ENCODE measurements at places on chromosomes 5 and 9. TPM values are rescaled to one million over a fixed set of nuclear protein-coding genes. Genes with fewer than 3 reads are reported as not detected.

DNA sequence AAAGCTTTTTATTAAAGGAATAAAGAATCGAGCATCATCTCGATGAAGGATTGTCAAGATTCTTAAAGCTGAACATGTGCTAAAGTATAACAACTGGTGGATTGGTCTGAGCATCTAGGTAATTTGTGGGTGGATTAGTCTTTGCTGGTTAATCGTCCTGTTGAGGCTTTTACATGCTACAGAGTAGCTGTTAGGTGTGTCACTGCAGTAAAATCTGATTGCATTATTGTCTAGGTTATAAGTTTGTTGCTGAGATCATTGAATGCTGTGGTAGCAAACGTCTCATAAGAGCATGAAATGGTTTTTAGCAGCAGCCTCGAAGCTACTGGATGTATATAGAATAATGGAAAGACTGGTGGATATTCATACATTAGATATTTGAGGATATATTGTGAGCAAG is 7.2 kb downstream of the FBXO38 start:
- DNase-seq, result no peak

DNA sequence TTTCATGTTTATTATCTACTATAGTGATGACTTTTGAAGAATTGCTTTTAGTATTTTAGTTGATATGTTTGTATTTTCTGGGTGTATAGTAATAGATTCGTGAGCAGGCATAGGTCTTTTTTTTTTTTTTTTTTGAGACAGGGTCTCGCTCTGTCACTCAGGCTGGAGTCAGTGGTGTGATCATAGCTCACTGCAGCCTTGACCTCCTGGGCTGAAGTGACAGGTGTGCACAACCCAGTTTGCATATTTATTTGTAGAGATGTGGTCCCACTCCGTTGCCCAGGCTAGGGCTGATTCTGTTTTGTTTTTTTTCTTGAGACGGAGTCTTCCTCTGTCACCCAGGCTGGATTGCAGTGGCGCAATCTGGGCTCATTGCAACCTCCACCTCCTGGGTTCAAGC is 11.9 kb downstream of the ERBIN start:
- DNase-seq, result no peak

DNA sequence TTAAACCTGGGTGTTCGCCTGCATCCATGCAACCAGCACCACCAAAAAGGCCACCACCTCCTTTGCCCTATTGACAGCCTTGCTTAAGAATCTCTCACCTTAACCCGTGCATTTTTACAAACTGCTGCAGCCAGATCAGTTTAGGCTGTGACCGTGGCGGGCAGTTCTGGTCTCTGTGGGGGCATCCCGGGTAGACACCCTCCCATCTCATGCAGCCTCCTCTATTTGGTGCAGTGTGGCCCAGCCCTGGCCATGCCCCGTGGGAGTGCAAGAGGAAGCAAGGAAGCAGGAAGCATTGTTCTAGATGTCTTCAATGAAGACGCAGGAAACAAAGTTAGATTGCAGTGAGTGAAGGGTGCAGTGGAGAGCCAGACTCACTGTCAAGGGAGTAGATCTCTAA is 108.8 kb upstream of the MVB12B start:
- no peak for DNase-seq

DNA sequence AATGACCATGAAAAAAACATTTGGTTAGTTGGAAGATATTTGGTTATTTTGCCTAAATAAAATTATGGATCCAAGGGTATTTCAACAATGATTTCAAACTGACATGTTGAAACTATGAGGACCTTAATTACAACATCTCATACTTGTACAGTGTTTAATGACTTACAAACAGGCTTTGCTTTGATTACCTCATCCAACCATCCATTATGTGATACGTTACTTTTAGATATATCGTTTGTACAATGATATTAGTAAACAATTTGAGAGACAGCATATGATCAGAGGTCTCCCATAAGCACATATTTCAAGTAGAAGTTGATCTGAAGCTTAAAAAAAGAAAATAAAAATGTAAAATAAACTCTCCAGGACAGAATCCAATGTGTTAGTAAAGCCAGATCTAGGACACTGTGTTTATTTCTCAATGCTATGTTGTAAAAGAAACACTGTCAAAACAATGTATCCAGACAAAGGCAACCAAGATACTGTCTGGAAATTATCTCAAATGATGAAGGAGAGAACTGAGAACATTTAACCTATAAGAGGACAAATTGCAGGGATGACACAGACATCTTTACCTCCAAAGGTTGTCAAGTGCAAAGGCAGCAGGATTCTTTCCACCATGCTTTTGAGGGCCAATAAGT is 116.0 kb upstream of the TARS1 start:
- no peak for DNase-seq

GRCh38 chr9:37514999-37515398 is 29.3 kb downstream of the POLR1E start:
- no peak for DNase-seq

DNA sequence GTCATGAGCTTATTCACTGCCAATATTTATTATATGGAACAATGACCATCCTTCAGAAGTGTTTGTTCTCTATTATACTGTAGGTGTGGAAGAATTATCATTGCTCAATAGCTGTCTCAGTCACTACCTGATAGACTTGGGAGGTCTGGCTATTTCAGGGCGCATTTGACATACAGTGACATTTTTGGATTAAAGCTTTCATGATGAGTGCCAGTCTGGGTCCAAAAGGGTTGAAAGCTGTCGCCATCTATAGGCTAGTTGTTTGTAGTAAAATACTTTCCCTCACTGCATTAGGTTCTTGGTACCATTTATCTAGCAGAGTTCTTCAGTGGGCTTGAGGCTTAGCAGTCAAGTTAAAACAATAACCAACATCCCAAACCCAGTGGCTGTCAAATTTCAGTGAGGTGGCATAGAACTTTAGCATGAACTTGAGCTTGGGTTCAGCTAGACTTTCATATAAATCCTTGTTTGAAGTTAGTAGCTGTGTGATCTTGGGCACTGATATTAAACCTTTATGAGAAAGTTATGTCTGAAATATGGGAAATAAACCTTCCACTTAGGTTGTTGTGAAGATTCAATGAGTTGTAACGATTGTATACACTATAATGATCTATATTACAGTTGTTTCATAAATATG is 110.5 kb upstream of the CDKN2B start:
- DNase-seq, result peak; percentile 50

DNA sequence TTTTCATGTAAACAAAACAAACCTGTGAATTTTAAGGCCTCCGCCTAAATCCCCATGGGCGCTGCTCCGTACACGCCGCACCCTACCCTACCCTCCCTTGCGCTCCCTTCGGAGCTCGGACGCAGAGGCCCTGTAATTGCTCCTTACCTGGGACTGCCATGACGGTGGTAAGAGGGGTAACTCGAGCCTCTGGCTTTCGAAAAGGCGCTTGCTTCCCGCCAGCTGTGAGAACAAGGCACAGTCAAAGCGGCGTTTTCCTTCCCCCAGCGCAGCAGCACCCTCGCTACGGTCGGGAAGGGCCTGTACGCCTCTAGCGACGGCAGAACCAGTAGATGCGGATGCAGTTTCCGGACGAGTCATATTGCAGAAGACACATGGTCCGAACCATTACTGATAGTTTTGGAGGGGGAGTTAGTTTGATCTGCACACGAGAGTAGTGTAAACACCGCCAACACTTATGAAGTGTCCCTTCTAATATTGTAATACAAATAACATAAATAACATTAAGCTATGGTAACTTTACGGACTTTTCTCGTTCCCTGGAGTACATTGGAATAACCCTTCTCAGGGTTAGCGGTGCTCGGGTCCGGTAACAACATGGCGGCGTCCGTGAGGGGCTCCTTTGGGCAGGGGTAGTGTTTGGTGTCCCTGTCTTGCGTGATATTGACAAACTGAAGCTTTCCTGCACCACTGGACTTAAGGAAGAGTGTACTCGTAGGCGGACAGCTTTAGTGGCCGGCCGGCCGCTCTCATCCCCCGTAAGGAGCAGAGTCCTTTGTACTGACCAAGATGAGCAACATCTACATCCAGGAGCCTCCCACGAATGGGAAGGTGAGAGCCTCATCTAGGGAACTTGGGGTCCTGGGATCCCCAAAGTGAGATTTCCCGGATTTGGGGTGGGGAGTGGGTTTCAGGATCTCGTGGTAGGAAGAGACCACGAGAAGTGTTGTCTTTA is at the start of the genes CWC27 and SREK1IP1:
Gene CWC27, plus strand, starts transcription at position 573 of the 955 bp plus-strand sequence. Its CDS starts 217 bp downstream, at position 790.
Gene SREK1IP1, minus strand, starts transcription at position 334 of the 955 bp plus-strand sequence. Its CDS starts 174 bp downstream, at position 160.
- peak; percentile 83 for DNase-seq

The GRM6 gene
- total RNA-seq, result not detected

The CCL28 gene
- 108 TPM for total RNA-seq

The SPACA9 gene
- total RNA-seq, result 2.5 TPM

The PCDHGA11 gene
- 5.6 TPM for total RNA-seq

The RLN2 gene
- 0.32 TPM for total RNA-seq

The C7 gene
- total RNA-seq, result 44.1 TPM

The CCDC127 gene
- 9.8 TPM for total RNA-seq

The FAM169A gene
- 4.1 TPM for total RNA-seq
